ENCODE measurements at places on chromosomes 7 and 10.

GRCh38 chr10:99777918-99778714 lies 4.3 kb upstream of the ABCC2 start:
- no peak for DNase-seq

DNA sequence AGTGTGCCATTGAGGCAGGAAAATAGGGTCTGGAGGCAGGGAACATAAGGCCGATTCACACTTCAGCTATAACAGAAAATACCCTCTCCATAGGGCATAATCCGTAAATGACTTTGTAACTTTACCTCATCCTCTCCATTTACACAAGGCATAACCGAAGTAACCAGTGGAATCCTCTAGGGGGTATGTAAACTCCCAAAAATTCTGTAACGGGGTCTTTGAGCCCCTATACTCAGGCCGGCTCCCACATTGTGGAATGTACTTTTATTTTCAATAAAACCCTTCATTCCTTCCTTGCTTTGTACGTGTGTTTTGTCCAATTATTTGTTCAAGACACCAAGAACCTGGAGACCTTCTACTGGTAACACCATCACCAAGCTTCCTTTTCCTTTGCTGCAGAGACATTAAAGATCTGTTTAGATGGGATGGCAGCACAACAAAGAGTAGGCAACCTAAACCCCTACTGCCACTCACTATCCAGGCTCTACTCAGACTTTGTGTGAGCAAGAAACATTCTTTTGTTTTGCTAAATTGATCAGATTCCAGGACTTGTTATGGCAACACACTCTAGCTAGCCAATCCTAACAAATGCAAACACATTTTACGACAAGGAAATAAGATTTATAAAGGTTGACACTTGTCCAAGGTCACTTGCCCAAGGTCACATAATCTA lies 99.3 kb downstream of the DGKI start:
- DNase-seq = no peak

GRCh38 chr7:1329261-1329660 lies 96.6 kb downstream of the UNCX start:
- no peak for DNase-seq

GRCh38 chr7:35983626-35984025 lies 169.4 kb upstream of the EEPD1 start:
- DNase-seq = no peak

- DNase-seq = no peak
Observed at GRCh38 chr7:74526780-74527179, 73.1 kb downstream of the GTF2IRD1 start.

- no peak for DNase-seq
Observed at GRCh38 chr10:125135771-125136035, 24.7 kb downstream of the CTBP2 start.

GRCh38 chr7:137545059-137545716 lies 201.7 kb upstream of the PTN start:
- DNase-seq = no peak

DNA sequence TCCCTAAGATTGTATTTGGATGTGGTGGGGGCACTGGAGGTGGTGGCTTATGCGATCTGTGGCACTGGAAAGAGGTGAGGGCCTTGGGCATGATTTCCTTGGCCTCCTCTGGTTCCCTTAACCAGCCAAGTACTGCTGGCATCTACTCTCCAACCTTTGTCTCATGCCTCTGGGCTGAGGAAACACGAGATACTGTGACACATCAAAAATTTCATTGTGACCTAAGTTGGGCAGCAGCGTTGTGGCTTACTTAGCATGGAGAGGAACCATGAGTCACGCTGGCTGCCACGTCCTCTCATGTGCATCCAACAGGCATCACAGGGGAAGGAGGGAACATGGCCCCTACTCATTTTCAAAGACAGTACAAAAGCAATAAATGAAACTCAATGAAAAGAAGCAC lies 29.7 kb upstream of the GSDME start:
- DNase-seq = peak; percentile 16
